Activated T-helper 17 cell treated with anti-CD3 and anti-CD28 coated beads, Interleukin-2, amount 50 U/mL, for 72 hours (primary cell): ENCODE measurements at places on chromosomes 3 and 15. TPM values are rescaled to one million over a fixed set of nuclear protein-coding genes. Genes with fewer than 3 reads are reported as not detected.

TJP1 gene
- total RNA-seq: not detected

MESP2 gene
- not detected for total RNA-seq

GRCh38 chr3:170520996-170521395, 64.9 kb downstream of the SLC7A14 start:
- no peak overlapping the region for H3K4me3 ChIP-seq
- no peak for ATAC-seq
- peaks cover 5% of the 10 kb centered on the region for H3K4me1 ChIP-seq
- no peak overlapping the region for H3K27ac ChIP-seq
- H3K27me3 ChIP-seq: peaks cover 14% of the 10 kb centered on the region
- H3K36me3 ChIP-seq: no peaks in the 10 kb centered on the region

DNA sequence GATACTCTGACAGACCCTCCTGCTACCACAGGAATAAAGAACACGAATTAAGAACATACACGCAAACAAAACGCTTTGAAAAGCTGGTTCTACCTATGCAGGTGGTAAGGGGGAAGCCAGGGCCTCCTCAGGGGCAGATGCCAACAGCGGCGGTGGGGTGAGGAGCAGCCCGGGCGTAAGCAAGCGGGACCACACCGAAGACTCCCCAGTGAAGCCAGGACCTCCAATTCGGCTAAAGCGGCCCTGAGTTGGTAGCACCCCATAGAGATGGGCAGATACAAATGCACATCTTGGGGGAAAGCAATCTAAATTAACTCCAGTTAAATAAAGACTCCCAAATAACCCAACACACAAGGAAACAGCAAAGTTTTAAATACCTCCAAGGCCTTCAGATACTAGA, 32.4 kb downstream of the NIPA2 start:
- H3K27me3 ChIP-seq: no peaks in the 10 kb centered on the region
- no peak for ATAC-seq
- peak overlapping the region; percentile 44 for H3K27ac ChIP-seq
- H3K36me3 ChIP-seq: peaks cover 83% of the 10 kb centered on the region

- H3K27ac ChIP-seq: no peak overlapping the region
- H3K4me1 ChIP-seq: no peaks in the 10 kb centered on the region
- H3K27me3 ChIP-seq: no peaks in the 10 kb centered on the region
Measured at GRCh38 chr3:107753494-107753893, 230.7 kb downstream of the BBX start.

DNA sequence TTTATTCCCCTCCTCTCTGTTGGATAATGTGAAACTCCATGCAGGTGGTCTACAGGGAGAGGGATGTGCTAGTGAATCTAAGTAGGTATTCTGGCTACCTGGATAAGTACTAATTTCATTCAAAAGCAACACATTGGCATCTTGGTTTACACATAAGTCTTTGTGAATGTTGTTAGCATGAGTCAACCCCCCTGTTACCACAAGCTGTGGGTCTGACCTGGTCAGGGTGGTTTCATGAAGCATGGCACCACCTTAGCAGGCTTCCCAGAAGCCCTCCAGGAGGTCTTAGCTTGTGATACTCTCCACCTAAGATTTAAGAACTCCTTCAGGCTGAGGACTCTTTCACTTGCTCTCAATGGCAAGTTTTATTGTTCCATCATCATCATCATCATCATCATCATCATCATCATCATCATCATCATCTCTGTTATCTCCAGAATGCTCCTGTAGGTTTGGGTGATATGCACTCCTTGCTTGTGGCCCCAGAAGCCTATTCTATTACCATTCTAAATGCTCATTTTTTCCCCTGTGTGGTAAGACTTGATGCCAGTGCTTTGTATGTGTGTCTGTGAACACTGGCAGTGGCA, 62.8 kb downstream of the EPHB1 start:
- H3K4me3 ChIP-seq: no peak overlapping the region
- peaks cover 3% of the 10 kb centered on the region for H3K27me3 ChIP-seq
- ATAC-seq: no peak
- no peaks in the 10 kb centered on the region for H3K36me3 ChIP-seq
- H3K4me1 ChIP-seq: peaks cover 1% of the 10 kb centered on the region

GRCh38 chr3:53229606-53230005, 26.2 kb downstream of the TKT start:
- no peak for ATAC-seq
- H3K4me1 ChIP-seq: peaks cover 4% of the 10 kb centered on the region
- no peak overlapping the region for H3K27ac ChIP-seq
- no peaks in the 10 kb centered on the region for H3K27me3 ChIP-seq

DNA sequence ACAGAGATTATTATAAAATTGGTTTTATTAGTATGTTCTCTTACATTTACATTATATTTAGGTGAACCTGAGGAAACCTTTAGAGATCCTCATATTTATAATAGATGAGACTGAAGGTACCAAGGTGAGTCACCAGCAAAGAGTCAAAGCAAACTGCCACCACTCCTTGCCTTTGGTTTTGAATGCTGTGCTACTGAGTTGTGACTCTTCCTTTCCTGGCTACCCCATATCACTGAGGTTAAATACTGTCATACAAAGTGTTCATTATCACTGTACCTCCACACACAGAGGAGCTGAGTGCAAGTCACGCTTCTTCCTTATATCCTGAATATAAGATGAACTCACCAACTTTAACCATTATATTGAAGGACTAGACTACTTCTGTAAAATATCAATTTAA, 168.2 kb downstream of the CBLB start:
- peak overlapping the region; percentile 74 for H3K27ac ChIP-seq
- H3K4me3 ChIP-seq: peak overlapping the region; percentile 8
- no peaks in the 10 kb centered on the region for H3K27me3 ChIP-seq
- H3K36me3 ChIP-seq: peaks cover 93% of the 10 kb centered on the region
- peaks cover 12% of the 10 kb centered on the region for H3K4me1 ChIP-seq
- peak; percentile 99 for ATAC-seq

- no peak overlapping the region for H3K4me3 ChIP-seq
- H3K27me3 ChIP-seq: no peaks in the 10 kb centered on the region
- ATAC-seq: no peak
- H3K36me3 ChIP-seq: no peaks in the 10 kb centered on the region
- H3K4me1 ChIP-seq: no peaks in the 10 kb centered on the region
- no peak overlapping the region for H3K27ac ChIP-seq
Measured at GRCh38 chr15:38225381-38225780, 27.3 kb upstream of the SPRED1 start.

GRCh38 chr3:44019736-44020135, 221.9 kb upstream of the TOPAZ1 start:
- H3K27ac ChIP-seq: no peak overlapping the region
- H3K36me3 ChIP-seq: no peaks in the 10 kb centered on the region
- H3K4me3 ChIP-seq: no peak overlapping the region

DNA sequence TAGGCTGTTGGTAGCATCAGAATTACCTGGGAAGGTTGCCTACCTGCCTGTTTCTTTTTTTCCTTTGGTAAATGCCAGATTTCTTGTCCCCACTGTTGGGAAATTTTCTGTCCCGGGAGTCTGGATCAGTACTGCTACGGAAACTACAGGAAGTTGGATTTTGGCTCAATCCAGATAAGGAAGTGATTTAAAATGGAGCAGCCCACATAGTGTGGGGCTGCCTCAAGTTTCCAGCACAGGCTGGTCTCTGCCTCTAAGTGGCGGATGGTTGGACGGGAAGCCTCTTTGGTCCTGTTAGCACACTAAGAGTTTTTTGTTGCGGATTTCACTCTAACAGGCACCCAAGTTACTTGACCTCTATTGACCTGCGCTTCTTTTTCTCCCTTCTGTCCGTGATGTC, 54.7 kb downstream of the EEFSEC start:
- H3K4me3 ChIP-seq: no peak overlapping the region
- H3K27me3 ChIP-seq: no peaks in the 10 kb centered on the region
- no peak overlapping the region for H3K27ac ChIP-seq
- H3K36me3 ChIP-seq: no peaks in the 10 kb centered on the region

- H3K4me1 ChIP-seq: no peaks in the 10 kb centered on the region
- no peaks in the 10 kb centered on the region for H3K27me3 ChIP-seq
- ATAC-seq: no peak
- no peak overlapping the region for H3K4me3 ChIP-seq
- no peaks in the 10 kb centered on the region for H3K36me3 ChIP-seq
Measured at GRCh38 chr3:83523470-83524073, 1435.2 kb upstream of the CADM2 start.

- H3K27me3 ChIP-seq: peaks cover 6% of the 10 kb centered on the region
- H3K4me1 ChIP-seq: no peaks in the 10 kb centered on the region
- H3K27ac ChIP-seq: no peak overlapping the region
- no peak for ATAC-seq
- no peaks in the 10 kb centered on the region for H3K36me3 ChIP-seq
Measured at GRCh38 chr3:107861422-107861821, 229.4 kb downstream of the CD47 start.
